Sciatic nerve (tissue), 2 donors: ENCODE measurements at places on chromosomes 2 and 18. TPM values are rescaled to one million over a fixed set of nuclear protein-coding genes. Genes with fewer than 3 reads are reported as not detected.

DNA sequence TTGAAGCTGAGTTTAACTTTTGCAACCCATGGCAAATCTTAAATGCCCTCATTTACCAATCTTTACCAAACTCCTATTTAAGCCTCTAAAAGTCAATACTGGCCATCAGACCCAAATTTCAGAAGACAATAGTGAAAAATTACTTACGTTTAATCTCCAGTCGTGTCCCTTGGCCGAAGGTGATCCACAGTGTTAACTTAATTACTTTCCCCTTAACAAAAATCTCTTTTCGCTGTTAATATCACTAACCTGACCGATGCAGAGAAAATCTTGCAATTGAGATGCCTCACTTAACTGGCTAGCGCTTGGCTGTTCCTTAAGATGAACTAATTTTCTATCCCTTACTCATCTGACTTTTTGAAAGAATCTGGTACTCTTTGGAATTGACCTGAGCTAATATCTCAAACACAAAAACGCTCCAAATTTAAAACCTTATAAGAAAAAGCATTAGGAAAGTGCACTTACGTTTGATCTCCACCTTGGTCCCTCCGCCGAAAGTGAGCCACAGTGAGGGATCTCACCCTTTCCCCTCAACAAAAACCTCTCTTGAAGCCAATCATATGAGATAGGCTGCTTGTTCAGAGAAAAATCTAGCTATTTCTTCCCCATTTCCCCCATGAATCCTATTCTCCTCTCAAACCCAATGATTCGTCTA is 169.1 kb downstream of the RPIA start:
- no peak for DNase-seq

DNA sequence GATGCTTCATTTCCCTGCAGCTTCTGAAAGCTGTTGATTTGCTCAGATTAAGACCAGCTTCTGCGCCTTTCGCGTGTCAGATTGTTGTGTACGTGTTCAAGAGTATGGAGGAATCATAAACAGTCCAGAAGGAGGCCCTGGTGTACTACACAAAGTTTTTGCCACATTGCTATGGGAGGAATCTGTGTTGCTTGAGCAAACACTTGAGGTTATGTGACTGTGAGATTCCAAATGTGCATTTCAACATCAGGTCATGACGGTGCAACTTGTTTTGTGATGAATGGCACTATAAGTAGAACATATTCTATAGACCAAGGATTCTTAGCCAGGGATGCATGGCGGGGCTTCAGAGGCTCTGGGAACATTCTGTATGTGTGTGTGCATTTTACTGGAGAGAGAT is 35.0 kb downstream of the SRSF7 start:
- DNase-seq: no peak

GRCh38 chr2:101150306-101151145 is 656 bp downstream of the TBC1D8 start:
- peak; percentile 66 for DNase-seq

- DNase-seq: no peak
Observed at GRCh38 chr2:75524276-75524911, 36.3 kb downstream of the EVA1A start.

- DNase-seq: no peak
Observed at GRCh38 chr2:74293191-74293991, 49.8 kb downstream of the SLC4A5 start.

DNA sequence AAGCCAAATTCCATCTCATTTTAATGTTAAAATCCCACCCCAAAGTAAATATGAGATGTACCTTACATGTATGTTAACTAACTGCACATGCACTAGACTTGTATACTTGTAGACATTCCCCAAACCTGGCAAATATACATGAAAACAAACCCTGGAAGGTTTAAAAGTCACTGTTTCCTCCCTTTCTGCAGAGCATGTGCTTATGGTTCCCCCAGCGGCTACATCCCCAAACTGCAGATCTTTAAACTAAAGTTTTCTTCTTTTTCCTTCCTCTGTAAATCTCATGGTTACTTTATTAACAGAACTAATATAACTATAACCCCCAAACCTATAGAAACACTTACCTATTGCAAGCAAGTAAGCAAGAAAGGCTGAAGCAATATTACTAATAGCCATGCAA is 731.5 kb downstream of the LRP1B start:
- DNase-seq: no peak

DNA sequence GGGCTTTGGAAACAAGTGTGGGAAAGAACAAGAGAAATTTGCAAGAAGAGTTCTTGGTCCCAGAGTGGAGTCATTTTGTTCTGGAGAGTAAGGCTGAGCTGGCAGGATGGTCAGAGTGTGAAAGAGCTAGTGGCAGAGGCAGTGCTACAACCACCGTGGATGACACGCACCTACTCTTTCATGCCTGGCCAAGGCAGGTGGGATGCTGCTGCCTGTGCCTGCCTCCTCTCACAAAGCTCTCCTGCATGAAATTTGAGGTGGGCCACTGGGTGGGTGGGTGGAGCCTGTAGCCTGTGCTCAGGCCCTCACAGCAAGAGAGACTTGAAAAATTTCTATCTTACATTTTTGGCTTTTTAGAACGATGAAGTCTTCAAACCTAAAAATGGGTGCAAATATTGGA is 9.4 kb upstream of the INO80C start:
- no peak for DNase-seq

- DNase-seq: no peak
Observed at GRCh38 chr2:198953328-198953727, 504.4 kb downstream of the SATB2 start.

DNA sequence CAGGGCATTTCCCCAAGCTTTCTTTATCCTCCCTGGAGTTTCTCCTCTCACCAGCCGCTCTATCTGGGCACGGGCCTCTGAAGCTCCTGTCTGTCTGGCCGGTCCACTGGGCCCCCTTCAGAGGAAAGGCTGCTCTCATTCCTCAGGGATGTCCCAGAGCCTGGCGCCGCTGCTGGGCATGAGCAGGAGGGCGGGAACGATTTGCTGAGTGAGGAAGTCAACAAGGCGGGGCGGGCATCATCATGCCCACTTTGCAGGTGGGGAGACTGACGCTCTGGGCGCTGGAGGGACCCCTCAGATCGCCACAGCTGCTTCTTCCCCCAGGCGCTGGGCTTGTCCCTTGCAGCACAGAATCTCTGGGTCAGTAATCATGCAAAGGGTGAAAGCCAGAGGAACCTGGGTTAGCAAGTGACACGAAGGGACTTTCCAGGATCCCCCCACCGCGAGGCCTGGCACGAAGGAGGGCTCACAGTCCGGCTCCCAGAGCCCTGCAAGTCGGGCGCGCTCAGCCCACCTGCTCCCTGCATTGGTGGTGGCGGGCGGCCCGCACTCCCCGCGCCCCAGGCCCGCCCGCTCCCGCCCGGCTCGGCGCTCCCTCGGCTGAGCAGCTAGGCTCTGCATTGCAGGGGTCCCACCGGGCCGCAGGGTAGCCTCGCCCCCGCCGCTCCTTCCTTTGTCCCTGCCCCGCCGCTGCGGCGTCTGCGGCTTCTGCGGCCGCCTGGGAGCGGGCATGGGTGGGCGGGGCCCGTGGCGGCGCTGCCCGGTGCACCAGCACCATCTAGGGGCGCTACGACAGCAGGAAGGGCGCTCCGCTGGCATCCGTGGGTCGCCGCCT is 157.8 kb downstream of the CYRIA start:
- DNase-seq: peak; percentile 63

DNA sequence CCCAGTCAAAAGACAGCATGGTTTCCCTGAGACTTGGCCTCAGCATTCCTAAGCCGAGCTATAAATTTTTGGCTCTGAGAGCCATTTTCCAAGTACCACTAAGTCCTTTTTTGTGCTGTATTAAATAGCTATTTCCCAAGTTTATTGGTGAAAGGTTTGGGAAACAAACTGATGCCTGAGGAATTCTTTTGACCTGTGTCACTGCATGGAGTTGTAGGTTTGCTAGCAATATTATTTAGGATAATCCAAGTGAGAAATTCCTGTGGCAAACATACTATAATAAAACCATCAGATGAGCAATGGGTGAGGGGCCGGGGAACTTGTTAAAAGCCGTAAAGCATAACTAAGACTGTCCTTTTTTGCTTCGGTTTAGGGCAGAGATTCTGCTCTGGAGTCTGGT is 28.4 kb downstream of the ARHGAP28 start:
- no peak for DNase-seq

DNA sequence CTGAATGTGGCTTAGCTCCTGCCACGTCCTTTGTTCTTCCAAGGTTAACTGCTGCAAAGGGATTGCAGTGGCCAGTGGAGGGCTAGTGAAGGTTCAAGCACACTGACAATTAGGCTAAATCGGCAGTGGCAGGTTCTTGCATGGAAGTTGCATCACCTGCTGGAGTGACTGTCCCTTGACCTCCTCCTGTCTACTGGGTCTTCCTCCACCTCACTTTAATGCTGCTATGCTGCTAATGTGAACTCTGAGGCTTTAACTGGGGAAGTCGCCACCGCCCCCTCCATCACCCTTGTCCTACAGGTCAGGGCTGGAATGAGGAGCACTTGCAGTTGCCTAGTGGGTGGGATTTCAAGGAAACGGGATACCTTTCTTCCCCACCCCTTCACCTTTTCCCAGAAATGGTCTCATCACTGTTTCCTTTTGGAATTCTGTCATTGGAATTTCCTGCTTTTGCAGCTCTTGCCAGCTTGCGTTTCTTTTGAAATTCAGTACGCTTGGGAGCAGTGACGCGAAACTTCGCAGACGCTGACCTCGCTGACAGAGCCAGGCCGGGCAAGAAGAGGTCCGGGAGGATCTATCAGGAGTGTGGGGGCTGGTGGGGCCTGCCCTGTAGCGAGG is 150.3 kb downstream of the SH3RF3 start:
- DNase-seq: no peak

DNA sequence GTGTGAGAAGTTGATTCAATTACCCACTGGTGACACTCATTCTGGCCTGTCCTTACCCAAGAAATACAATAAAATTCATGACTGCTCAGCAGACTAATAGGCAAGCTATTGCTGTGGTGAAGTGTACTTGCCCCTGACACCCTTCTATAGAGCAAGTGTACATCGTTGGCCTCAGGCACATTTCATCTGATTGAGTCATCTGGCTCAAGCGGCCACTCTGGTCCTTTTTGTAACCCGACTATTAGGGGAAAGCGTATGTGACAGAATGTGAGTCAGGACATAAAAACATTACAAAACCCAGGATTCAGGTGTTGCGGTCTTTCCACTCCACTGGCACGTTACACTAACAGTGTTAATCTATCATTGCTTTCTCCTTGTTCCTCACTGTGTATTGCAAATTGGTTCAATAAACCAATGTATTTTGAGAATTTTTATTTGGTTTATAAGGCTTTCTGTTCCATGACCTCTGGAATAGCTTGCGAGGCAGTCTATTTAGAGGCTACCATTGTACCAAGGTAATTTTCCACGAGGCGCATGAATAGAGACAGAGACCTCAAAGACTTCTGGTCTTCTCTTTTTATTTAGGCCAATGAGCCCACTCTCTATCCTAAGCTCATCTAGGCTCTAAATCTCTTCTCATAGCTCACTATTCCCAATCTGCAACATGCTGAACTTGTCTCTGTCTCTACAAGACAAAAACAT is 10.2 kb upstream of the TTC32 start:
- DNase-seq: no peak

DNA sequence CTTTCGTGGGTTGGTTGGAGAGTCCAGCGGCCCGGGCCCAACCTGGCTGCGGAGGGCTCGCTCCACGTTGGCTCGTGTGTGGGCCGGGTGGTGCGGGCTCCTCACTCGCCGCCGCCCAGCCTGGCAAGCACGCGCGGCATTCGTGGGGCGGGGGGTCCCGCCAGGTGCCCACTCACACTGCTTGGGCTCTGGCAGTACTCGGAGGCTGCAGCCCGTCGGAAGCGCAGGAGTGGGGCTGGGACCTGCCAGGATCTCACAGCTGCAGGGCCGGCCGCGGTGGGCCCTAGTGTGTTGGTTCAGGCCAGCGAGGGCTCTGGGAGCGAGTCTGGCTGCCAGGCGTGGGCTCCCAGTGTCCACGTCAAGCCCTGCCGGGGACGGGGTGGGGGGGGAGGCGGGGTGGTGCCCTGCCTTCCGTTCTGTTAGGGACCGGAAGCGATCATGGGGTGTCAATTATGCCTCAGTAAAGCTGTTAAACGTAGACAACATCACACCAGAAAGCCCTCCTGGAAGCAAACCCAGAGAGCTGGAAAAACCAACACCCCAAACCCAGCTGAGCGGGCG is 1.0 kb upstream of the HS6ST1 start:
- DNase-seq: peak; percentile 58

DNA sequence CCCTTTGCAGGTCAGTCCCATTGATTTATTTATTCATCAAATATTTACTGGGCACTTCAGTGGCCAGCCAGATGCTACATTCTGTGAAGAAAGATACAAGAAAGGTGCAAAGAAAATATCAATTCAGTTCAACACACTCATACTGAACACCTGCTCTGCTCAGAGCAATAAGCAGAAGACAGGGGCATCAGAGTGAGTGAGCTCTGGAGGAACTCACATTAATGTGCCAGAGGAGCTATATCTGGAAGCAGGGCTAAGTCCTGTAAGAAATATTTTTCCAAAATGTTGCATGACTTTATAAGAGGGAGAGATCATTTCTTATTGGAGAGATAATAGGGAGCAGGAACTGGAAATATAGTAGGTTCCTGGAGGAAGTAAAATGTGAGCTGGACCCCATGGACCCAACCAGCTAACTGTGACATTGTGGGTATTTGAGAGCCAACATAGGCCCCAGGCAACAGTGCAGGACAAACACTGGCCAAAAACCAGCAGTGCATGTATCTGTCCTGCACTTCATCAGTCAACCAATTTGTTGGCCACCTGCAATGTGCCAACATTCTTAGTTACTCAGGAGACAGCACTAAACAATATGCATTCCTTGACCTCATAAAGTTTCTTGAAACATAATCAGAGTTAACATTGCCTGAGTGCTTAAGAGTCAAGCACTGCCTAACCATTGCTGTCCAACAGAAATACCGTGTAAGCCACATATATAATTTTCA is 102.7 kb upstream of the PTPRM start:
- DNase-seq: no peak

GRCh38 chr2:20781656-20782265 is 41.1 kb downstream of the LDAH start:
- DNase-seq: no peak

- DNase-seq: no peak
Observed at GRCh38 chr18:43486462-43486861, 209.2 kb upstream of the SYT4 start.

DNA sequence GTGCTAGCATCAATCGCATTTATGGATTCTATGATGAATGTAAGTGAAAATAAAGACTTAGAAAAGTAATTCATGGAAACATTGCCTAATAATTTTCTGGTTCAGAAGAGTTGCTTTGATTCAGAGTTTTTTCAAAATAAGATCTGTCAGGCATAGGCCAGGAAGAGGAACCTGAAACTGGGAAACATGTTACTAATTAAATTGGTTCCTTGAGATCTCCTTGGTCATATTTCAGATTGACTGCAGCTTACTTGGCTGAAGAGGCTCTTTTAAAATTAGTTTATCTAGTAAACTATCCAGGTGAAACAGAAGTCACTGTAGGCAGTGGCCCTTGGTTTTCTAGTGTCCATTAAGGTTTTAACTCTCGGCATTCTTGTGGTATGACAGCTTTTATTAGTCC is 27.4 kb downstream of the PPP1CB start:
- DNase-seq: no peak

Gene RPRM
- 0.22 TPM for total RNA-seq

Gene C2orf15
- not detected for total RNA-seq

Gene CRYBA2
- total RNA-seq: not detected

Gene COL3A1
- 191 TPM for total RNA-seq
